ENCODE measurements at places on chromosomes 5 and 9.

- no peak for DNase-seq
Measured at GRCh38 chr5:126973193-126973592, 57.2 kb downstream of the MARCHF3 start.

- no peak for DNase-seq
Measured at GRCh38 chr9:91693226-91693625, 256.8 kb downstream of the ROR2 start.

DNA sequence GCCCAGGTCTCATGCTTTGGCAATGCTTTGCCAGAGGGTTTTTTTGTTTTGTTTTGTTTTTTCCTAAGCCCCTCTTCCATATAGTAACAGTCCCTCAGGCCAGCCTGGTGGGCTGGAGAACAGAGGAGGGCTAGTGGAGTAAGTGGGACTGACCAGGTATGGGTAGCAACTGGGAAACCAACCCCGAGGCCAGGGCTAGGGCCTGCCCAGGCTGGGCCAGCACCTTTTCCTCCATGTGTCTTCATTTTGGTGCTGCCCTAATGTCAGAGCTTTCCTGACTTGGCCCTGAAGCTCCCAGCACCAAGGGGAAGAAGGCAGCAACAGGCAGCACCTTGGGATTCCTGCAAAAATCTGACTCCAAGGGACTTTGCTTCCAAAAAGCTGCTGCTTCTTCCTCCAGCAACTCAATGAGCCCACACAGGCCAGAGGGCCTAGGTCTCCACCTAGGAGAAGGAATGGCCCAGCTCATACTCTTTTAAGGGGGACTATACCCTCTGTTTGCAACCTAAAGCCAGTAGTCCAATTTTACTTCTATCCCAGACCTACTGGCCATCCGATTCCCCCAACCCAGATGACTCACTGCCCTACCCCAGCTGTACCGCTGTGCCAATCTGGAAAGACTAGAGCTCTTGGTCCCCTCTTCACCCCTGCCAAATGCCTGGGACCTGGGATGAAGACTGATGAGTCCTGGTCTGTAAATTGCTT is 105.1 kb downstream of the PSD2 start:
- no peak for DNase-seq

DNA sequence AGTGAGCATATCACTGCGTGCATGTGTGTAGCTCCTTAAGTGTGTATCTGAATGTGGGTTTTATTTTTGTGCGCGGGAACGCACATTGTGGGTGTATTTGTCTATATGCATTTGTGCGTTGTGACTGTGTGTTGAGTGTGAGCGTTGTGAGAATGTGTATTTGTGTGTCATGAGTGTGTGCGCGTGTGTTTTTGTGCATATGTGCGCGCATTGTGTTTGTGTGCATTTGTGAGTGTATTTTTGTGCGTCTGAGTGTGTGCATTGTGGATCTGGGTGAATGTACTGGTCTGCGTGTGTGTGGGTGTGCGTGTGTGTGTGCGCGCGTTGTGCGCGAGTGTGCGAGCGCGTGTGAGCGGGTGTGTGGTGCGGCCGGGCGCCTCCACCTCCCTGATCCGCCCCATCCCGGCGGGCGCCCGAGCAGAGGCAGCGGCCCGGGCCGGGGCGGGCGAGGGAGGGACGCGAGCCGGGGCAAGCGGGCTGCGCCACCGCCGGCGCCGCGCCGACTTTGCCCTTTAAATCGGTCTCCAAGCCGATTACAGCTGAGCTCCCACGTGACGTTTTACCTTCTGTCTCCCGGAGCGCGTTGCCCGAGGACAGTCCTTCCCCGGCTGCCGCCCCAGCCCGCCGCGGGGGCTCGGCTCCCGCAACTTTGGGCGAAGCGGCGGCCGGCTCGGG is at the start of gene RASGRF2:
RASGRF2 (plus strand) TSS at position 596 of the 675 bp plus-strand sequence. CDS start 376 bp downstream, outside the sequence.
- DNase-seq, result no peak

- no peak for DNase-seq
Measured at GRCh38 chr9:75855509-75855908, 35.0 kb upstream of the PCSK5 start.

- no peak for DNase-seq
Measured at GRCh38 chr5:61569353-61569752, 237.3 kb downstream of the ZSWIM6 start.

GRCh38 chr5:115070737-115071136 is 99.0 kb downstream of the TRIM36 start:
- no peak for DNase-seq

DNA sequence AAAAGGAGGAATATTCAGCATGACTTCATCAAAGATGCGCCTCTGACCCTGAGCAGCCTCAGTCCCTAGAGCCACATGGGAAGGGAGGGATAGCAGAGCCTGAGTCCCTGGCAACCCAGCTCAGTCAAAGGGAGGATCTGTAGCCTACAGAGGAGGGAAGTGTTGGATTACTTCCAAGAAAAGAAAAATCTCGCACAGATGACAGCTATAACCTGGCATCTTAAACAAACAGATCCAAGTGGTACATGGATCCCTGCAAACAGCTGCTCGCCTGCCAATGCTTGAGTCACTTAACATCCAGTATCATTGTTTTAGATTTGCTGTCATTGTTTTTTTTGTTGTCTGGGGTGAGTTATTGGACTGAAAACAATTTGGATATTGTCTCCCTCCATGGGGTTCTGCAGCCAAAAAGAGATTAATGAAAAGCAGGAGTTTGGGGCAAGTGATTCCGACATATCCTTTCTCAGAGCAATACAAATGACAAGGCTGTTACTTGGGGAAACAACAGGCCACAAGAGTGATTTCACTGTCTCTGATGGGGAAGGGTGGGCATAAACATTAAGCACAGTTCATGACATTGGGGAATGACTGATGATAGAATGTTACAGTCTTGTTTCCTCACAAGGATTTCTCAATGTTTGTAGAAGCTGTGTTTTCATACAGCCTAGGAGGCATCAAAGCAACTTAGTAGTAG is 153.5 kb upstream of the KIF2A start:
- DNase-seq, result no peak

GRCh38 chr9:35687972-35688557 is 1.7 kb downstream of the TPM2 start:
- DNase-seq, result no peak

GRCh38 chr5:87398981-87399614 is 13.6 kb downstream of the CCNH start:
- DNase-seq, result no peak

GRCh38 chr5:868428-869135 is 17.8 kb upstream of the ZDHHC11 start:
- DNase-seq, result no peak

DNA sequence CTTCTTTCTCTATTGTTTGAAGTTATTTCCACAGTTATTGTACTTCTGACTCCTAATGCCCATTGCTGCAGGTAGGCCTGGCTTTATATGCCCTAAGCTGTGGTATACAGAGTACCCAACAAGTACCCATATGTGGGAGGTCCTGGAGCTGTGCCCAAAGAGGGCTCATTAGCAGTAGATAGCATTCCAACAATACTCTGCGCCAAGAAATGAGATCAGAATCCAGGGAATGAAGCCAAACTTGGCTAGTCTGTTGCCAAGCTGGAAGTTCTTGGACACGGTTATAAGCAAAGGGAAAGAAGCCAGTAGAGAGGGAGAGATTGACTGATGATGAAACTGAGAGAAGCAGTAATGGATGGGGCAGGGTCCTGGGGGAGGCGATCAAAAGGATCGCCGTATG is 29.7 kb upstream of the FAM169A start:
- DNase-seq, result no peak

DNA sequence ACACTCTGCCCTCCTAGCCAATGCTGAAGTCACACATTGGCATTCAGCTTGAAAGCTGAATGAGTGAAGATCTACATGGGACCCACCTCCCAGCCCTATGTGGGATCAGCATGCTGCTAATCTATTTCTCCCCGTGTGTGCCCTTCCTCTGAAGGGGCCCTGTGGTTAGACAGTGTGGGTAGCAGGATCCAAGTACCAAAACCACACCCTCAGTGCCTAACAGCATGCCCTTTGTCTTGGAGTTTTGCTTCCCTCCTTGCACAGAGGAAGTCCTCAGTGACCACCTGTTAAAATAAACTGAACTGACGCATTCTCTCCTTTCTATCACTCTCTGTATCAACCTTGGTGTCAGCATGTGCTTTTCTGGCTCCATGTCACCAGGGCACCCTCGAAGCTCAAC is 25.0 kb downstream of the SH3TC2 start:
- no peak for DNase-seq

GRCh38 chr5:110899566-110900412 is 161.0 kb downstream of the SLC25A46 start:
- DNase-seq, result no peak

DNA sequence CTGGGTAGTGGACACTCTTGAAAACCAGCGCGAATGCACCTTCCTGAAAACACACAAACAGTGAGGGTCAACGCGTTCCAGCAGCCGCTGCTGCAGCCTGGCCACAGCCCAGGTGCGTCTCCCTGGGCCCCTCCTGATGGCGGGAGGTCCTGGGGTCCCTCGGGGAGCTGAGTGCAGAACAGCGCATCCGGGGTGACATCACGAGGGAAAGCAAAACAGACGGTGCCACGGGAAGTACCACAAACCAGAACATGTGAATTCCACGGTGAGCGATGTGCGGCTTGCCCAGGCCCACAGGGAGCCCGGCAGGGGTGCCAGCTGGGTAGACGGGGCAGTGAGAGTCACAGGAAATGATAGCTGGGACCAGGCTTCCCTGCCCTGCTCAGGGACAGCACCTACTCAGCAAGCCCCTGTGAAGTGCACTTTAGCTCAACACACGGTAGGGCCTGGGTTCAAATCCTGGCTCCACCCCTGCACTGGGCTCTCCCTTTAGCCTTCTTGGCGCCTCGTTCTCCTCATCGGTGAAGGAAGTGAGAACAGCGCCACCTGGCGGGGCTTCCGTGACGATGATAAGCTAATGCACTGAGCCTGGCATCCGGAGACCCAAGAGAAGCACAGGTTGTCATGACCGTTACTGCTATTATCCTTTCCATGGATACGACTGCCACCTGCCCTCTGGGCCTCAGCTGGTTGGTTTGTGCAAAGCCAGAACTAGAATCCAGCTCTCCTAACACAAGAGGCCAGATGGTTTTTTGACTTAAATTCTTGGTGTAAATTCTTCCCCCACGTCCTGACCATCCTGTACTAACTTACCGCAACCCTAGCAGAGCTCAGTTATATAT is 24.6 kb downstream of the GFPT2 start:
- DNase-seq, result peak; percentile 60
